ENCODE measurements at places on chromosomes 1 and 21.

DNA sequence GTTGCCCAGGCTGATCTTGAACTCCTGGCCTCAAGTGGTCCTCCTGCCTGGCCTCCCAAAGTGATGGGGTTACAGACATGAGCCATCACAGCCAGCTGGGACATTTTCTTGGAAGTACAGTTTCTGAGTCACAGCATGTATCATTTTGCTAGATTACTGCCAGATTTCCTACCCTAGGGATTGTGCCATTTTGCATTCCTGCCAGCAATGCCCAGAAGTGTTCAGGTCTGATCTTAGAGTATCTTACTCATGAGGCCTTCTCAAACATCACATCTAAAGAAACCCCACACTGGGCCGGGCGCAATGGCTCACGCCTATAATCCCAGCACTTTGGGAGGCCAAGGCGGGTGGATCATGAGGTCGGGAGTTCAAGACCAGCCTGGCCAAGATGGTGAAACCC, 10.2 kb downstream of the BMP8A start:
- no peak for DNase-seq

GRCh38 chr1:209962856-209963255, 24.8 kb downstream of the SYT14 start:
- no peak for DNase-seq

DNA sequence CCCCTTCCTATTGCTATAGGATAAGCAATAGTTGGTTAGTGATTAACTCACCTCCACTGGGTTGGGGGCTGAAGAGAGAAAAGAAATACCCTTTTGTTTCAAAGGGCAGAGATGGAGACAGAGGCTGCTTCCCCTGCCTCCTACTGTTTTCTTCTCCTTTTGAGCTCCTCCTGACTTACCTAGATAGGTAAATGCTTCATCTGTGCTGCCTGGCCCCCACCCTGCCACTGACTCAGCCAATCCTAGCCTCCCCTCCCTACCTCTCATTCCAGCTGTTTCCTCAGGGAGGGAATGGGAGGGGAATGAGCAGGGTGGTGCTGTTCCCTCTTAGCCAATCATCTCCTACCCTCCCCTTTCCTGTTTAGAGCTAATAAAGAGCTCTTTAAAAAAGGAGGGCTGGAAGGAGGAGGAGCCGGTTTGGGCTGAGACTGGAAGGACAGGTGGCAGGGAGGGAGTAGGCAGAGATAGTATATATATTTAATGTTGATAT, at the start of gene C1orf116:
C1orf116 (minus strand) TSS at position 229 of the 490 bp plus-strand sequence. CDS start 5,158 bp downstream, outside the sequence.
- no peak for DNase-seq

DNA sequence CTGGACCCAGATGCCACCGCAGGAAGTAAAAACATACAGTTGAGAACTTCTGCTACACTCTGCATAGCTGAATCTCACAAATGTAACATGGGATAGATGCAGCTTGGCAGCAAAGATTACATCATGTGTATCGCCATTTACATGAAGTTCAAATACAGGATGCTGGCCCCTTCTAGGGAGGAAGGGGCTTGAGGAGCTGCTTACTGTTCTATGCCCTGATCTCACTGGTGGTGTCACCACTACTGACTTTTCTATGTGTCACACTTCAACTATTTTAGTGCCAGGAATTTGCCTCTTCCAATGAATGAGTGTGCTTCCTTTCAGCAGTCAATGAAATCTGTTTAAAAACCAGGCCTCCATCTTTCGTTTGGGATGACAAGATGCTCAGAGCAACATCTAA, 31.1 kb downstream of the MRAP start:
- DNase-seq, result peak; percentile 11

- no peak for DNase-seq
These were observed 33.9 kb upstream of the CAMK1G start for GRCh38 chr1:209549443-209550205.

- DNase-seq, result no peak
These were observed 85.9 kb downstream of the UROD start for GRCh38 chr1:45097944-45098343.

Data from cardiac muscle cell (in vitro differentiated cells and primary cell).